CD4-positive, alpha-beta memory T cell (primary cell): ENCODE measurements at places on chromosomes 1 and 21.

- peak; percentile 77 for DNase-seq
These were observed 102.1 kb downstream of the JAK1 start for GRCh38 chr1:64864018-64864940.

- DNase-seq: peak; percentile 29
These were observed 7.1 kb upstream of the CLDN19 start for GRCh38 chr1:42747125-42747524.

- no peak for DNase-seq
These were observed 26.2 kb upstream of the ID3 start for GRCh38 chr1:23585321-23586022.

DNA sequence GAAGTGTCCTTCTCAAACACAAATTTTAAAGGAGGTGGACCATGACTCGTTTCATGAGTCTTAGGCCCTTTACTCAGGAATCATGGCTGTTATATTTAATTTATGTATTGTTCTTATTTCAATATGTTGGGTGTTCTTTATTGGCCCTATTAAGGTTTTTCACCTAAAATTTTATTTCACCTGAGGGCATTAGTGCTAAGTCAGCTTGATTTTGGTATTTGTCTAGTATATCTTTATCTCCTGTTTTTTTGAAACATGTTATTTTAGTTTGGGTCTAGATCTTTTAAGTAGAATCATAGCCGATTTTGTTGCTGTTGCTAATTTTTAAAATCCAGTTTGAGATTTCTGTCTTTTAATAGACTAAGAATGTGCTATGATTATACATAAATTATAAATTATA, 430.4 kb downstream of the RPS6KC1 start:
- no peak for DNase-seq

DNA sequence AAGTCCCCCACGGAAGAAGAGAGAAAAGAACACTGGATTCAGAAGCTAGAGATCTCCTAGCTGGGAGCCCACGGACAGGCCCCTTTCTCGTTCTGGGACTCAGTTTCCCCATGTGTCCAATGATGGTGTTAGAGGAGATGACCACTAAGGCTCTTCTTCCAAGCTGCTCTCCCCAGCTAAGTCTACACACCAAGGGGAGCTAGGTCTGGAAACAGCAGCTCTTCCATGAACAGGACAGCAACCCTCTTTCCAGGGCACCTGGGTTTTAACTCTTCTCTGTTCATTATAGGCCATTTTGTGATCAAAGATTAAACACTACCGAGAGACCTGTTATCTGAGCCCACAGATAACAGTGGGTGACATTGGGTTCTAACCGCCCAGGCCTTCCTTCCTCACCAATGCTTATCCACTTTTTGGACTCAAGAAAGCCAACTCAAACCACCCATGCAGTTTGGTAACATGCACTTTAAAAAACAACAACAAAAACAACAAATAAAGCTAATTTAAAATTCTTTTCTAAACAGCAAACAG, 85.9 kb downstream of the MRPL37 start:
- no peak for DNase-seq

DNA sequence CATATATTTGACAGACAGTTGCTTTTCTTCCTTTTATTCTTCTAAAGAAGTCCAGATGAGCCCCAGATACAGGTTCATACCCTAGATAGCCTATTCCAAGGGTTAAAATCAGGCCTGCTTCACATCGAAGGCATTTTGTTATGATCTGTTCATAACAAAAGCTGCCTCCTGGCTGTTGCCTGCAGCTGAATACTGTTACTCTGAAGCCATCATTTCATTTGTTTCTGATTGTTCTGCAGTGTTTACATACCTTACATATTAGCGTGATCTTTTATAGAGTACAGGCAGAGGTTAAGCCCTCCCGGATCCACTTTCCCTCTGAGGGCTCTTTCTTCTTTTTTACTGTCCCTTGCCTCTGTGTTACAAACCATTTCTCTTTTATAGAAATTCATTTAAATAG, 219.0 kb upstream of the HOOK1 start:
- DNase-seq: no peak

- no peak for DNase-seq
These were observed 296.6 kb downstream of the OMA1 start for GRCh38 chr1:58249737-58250586.

DNA sequence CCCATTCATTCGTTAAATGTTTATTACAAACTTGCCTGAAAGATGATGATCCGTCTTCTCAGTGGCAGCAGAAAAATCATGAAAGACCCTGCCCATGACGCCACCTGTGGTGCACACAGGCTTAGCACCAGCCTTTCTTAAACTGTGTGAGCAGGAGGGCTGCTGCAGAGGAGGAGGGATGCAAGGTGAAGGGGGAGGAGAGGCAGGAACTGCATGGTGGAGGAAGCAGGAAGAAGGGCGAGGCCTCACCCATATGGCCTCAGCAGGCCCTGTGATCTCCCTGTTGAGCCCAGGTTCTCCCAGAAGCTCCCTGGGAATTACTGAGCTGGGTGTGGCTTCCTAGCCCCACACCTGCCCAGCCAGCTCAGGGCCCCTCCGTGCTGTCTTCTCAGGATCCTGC, 25.0 kb upstream of the RD3 start:
- no peak for DNase-seq

GRCh38 chr1:81158592-81158991, 642.1 kb upstream of the ADGRL2 start:
- DNase-seq: no peak

GRCh38 chr1:218294546-218294945, 9.5 kb downstream of the RRP15 start:
- DNase-seq: no peak

DNA sequence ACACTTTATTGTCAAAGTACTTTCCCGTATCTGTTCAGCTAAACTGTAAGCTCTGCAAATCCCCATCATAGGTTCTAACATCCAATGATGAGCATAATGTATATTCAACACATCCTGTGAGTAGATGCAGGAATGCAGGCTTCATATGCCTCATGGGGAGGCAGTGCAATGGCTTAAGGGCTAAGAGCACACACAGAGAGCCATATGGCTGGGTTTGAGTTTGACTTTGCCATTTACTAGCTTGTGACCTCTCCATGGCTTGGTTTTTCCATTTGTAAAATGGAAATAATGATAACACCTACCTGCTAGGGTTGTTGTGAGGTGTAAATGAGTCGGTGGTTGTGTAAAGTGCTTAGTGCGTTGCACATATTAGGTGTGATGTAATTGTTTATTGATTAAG, 13.4 kb downstream of the RCSD1 start:
- DNase-seq: no peak

GRCh38 chr21:45893740-45894449, 87.7 kb upstream of the COL6A1 start:
- DNase-seq: no peak

DNA sequence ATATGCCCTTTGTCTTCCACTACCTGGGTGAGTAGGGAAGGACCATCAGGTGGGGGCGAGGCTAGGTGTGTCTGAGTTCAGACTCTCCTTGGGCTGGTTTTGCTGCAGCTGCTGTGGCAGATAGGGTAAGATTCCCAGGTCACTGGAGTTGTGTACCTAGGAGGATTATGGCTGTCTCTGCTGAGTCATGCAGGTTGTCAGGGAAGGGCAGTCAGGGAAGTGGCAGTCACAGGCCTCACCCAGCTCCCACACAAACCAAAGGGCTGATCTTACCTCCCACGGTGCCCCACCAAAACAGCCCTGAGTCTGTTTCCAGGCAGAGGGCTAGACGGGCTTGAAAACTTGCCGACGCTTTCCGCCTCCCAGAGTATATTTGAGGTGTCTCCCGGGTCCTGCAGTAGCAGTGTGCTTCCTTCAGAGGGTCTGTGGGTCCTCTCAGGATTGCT, 201.6 kb upstream of the PLXNA2 start:
- no peak for DNase-seq
